ENCODE measurements at places on chromosomes 11 and 22.

GRCh38 chr11:130588471-130588870 is 140.0 kb downstream of the ADAMTS15 start:
- peak; percentile 27 for DNase-seq

DNA sequence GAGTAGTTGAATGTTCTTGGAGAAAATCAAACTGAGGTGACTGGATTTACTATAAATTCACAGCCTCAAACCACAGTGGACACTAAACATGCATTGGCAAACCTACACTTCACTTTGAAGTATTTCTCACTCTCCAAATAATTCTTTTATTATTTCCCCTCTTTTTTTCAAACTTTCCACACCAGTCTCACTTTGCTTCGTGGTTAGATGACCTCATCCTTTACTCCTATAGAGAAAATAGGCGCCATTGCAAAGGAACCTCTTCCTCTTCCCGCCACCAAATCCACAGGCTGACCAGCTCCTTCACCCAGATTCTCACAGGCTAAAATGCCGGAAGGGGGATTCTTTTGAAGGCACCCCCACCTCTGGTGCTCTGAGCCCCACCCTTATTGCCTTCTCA is 33.4 kb downstream of the HTR3A start:
- no peak for DNase-seq

DNA sequence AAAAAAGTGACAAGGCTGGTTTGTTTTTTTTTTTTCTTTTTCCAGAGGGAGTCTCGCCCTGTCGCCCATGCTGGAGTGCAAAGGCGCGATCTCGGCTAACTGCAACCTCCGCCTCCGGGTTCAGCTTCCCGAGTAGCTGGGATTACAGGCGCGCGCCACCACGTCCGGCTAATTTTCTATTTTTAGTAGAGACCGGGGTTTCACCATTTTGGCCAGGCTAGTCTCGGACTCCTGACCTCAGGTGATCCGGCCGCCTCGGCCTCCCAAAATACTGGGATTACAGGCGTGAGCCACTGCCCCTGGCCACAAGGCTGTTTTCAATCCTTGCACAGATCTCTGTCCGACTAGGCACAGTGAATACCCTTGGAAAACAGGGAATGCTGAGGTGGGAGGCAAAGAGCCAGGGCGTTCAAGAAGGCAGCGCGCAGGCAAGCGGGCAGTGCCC is 566 bp downstream of the ATP6V1E1 start:
- DNase-seq: no peak

DNA sequence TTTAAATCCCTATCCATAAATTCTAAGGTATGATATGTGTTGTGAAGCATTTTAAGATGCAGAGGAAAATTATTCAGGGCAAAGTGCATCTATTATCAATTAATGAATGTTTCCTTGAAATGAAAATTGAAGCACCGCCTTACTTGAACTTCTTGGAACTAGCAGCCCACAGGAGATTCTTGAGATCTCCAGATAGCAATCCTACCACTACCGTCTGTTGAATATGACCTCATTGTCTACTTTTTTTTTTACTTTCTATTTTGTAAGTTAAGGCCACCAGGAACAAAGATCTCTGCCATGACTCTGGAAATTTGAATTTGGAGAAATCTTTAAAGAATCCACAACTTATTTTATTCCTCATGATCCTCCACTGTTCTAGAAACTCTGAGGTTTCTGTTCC is 808.7 kb downstream of the KCNA4 start:
- no peak for DNase-seq

Data from fibroblast of skin of right biceps (primary cell).